ENCODE measurements at places on chromosomes 7 and 10. TPM values are rescaled to one million over a fixed set of nuclear protein-coding genes. Genes with fewer than 3 reads are reported as not detected.
A peak's percentile ranks its signal among the peaks of the same experiment; 100 is the strongest.

DNA sequence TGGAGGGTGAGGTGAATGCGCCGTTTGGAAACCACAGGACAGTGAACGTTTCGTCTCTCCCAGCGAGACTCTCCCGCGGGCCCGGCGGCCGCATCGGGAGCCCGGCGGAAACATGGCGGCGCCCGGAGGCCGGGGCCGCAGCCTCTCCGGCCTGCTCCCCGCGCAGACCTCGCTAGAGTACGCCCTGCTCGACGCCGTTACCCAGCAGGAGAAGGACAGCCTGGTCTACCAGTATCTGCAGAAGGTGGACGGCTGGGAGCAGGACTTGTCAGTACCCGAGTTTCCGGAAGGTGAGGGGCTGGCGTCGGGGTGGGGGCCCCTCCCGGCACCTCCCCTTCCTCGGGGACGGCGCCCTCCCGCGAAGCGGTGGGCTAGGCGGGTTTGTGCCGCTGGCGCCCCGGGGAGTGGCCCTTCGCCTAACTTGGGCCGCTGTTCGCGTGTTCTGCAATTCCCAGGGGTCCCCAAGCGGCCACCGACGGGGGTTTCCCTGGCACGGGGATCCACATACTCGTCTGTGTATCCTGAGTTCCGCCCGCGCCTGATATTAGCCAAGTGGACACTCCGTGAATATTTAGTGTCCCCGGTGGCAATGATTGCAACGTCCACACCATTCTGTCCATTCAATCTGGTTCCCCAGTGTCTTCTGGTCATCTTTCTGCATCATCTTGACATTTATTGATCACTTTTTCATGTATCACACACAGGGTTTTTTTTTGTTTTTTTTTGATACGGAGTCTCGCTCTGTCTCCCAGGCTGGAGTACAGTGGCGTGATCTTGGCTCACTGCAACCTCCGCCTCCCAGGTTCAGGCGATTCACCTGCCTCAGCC, 514 bp downstream of the NHLRC2 start:
- no peaks in the 10 kb centered on the region for H3K27me3 ChIP-seq
- H3K36me3 ChIP-seq, result peaks cover 6% of the 10 kb centered on the region
- H3K27ac ChIP-seq, result peak overlapping the region; percentile 89
- no peaks in the 10 kb centered on the region for H3K4me1 ChIP-seq

TAC1 gene
- total RNA-seq, result 0.77 TPM

DNA sequence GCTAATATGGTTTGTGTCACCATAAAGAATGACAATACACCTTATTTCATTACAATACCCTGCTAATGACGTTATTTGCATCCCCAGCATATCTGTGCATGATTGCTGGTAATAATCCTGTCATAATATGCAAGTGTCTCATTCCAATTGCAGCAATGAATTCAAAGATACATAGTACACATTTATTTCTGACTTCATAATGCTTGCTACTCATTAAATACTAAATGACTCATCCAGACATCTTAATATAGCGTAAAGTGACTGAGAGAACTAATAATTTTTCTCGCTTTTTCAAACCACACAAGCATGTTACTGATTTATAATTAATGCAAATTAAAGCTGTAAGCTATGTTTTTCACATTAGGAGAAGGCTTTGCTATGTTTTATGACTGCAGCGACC, 234.7 kb upstream of the MDFIC start:
- no peaks in the 10 kb centered on the region for H3K27me3 ChIP-seq
- no peak for DNase-seq
- peaks cover 11% of the 10 kb centered on the region for H3K4me1 ChIP-seq
- no peaks in the 10 kb centered on the region for H3K36me3 ChIP-seq
- no peak overlapping the region for H3K4me3 ChIP-seq

GRCh38 chr7:70582927-70583895, 548.7 kb upstream of the GALNT17 start:
- peaks cover 9% of the 10 kb centered on the region for H3K4me1 ChIP-seq
- no peak overlapping the region for H3K4me3 ChIP-seq
- H3K27me3 ChIP-seq, result no peaks in the 10 kb centered on the region
- peak; percentile 75 for DNase-seq
- no peaks in the 10 kb centered on the region for H3K36me3 ChIP-seq
- no peak overlapping the region for H3K27ac ChIP-seq

PIK3AP1 gene
- total RNA-seq, result 1.7 TPM

DNA sequence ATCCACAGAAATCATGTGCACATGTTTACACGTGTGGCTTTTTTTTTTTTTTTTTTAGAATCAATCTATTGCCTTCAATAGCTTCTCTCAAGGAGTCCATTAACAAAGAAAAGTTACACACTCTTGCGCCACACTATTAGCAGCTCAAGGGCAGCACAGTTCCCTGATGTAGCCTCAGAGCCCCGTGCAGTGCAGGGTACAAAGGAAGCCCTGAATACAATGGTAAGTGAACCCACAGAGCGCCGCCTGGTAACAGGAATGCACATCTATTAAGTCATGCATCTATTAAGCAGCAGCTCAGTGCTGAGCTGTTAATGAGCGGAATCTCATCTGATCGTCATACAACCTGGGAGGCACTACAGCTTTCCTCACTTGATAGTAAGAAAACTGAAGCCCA, 113.7 kb upstream of the PDLIM1 start:
- H3K27ac ChIP-seq, result no peak overlapping the region
- H3K27me3 ChIP-seq, result no peaks in the 10 kb centered on the region
- peaks cover 18% of the 10 kb centered on the region for H3K36me3 ChIP-seq
- H3K4me3 ChIP-seq, result no peak overlapping the region

DNA sequence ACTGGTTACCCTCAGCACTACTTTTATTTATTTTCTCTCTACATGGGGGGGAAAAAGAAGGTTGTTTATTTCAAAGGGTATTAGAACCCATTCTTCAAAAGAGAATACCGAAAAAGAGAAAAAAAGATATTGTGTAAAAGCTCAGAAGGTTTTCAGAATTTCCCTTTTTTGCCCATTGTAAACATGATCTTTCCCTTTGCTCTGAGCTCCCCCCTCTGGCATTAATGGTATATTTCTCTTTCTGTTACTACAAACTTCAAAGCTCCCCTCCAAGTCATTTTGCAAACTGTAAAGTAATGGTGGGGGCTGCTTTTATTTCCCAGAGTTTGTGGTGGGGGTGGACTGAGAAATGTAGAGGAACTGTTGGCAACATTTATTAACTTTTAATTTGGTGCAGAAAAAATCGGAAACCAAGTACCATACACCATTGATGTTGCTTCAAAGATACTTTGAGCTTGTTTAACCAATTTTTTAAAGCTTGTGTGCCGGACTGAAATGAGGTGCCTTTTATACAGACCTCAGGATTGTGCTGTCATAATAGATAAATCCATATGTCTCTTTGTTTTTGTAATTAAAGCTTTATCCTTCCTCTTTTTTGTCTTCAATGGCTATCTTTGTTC, 181.5 kb downstream of the EXOC4 start:
- no peaks in the 10 kb centered on the region for H3K4me1 ChIP-seq
- no peak for DNase-seq
- peaks cover 15% of the 10 kb centered on the region for H3K36me3 ChIP-seq
- H3K27ac ChIP-seq, result no peak overlapping the region
- no peaks in the 10 kb centered on the region for H3K27me3 ChIP-seq
- H3K4me3 ChIP-seq, result no peak overlapping the region

DNA sequence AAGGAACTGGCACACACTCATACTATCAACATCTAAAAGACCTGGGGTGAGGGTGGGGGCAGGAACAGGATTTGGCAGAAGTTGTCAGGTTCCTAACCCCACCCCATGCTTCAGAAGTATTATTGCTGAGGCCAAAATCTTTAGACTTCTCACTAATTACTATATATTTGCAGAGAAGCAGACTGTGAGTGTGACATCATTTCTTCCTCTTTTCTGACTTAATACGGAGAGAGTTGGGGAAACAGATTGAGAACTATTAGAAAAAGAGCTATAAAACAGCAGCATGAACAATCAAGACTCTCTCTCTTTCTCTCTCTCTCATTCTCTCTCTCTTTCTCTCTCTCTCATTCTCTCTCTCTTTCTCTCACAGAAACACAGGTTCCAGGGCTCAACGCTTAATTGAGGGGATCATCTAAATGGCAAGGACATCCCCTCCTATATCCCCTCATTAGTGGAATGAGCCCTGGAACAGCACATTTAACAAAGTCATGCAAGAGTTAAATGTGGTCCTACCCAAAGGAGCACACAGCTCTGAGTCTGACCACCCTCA, 94.8 kb downstream of the KCNMA1 start:
- H3K27ac ChIP-seq, result no peak overlapping the region
- no peak overlapping the region for H3K4me3 ChIP-seq
- H3K36me3 ChIP-seq, result no peaks in the 10 kb centered on the region
- no peak for DNase-seq
- H3K27me3 ChIP-seq, result no peaks in the 10 kb centered on the region
- no peaks in the 10 kb centered on the region for H3K4me1 ChIP-seq
